Stimulated activated CD4-positive, alpha-beta T cell treated with anti-CD3 and anti-CD28 coated beads, Interleukin-12 subunit alpha, Interleukin-12 subunit beta, amount 100 ng/mL, for 24 hours (primary cell): ENCODE measurements at places on chromosomes 1 and 21.

DNA sequence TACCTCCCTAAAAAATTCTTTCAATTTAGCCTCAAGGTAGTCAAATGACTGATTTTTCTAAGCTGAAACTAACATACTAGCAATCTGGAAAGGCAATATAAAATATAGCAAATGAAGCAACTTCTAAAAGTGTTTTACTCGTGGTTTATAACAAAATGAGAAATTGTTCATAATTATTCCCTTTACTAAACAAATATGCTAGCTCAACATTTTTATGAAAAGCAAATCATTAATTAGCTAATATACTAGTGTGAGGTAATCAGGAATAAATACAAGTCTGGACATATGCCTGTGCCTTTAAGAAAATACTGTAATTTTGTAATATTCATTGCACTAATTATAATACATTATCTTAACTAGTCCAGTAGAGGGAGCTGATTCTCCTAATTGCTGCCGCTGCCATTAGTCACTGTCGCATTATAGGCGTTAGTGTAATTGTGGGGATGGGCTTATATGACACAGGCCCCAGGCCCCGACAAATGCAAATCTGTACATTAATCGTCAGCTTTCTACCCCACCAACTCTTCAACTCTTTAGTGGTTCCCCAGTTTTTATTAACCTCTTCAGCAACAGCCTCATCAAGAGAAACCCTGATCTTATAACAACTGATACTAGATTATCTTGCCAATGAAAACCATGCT lies 160.9 kb downstream of the GABPA start:
- DNase-seq = no peak

DNA sequence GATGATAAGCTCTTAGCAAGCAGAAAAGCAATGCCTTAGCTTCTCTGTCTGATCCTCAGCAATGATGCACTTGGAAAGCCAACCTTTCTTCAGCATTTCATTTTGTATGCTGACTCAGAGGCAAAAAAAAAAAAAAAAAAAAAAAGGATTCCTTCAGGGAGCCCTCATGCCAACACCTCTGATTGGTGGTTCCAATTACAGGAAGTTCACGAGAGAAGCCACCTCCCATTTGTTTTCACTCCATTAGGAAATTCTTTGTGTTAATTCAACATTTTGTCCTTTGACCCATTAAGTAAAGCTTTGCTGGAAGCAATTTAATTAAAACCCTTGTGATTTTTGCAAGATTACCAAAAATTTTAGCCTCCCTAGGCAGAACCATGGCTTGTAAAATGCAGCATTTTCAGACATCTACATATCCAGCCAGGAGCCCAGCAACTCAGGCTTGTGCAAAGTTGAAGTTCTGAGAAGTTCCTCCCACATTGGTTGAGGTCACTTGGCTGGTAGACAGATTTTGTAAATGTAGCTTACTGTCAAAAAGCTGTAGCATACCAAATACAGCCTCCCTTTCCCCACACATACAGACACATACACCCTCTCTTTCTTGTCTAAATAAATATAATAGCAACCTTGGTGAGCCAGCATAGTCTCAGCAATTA lies 27.1 kb upstream of the VTCN1 start:
- no peak for DNase-seq

- no peak for DNase-seq
These were observed 861 bp upstream of the DRAXIN start for GRCh38 chr1:11690397-11691301.

DNA sequence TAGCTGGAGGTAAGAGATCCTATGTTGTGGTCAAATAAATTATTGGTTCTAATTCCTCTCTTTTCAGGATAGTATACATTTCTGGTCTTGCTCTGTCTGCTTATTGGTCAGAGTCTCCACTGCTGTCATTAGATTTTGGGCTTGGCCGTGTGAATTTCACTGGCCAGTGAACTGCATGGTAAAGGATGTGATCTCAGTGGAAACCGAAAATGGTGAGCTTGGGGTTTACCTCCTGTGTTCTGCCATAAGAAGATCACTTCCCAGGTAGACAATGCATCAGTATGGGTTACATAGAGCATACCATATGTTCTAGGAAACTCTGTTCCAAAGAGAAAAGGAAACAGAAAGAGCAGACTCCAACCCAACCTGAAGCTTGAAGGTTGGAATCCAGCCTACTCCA lies 1123.3 kb upstream of the B3GALT2 start:
- DNase-seq = no peak

- DNase-seq = peak; percentile 22
These were observed 1.0 kb downstream of the GALNT2 start for GRCh38 chr1:230067871-230068620.

GRCh38 chr1:20082772-20083171 lies 12.8 kb downstream of the PLA2G5 start:
- no peak for DNase-seq

DNA sequence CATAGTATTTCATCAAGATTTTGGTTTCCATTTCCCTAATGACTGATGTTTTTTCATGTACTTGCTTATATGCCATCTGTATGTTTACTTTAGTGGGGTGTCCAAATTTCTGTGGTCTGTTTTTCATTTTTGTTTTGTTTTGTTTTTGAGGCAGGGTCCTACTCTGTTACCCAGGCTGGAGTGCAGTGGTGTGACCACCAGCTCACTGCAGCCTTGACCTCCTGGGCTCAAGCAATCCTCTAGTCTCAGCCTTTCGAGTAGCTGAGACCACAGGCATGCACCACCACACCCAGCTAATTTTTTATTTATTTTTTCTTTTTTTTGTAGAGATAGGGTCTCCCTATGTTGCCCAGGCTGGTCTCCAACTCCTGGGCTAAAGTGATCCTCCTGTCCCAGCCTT lies 378.0 kb upstream of the VAMP3 start:
- no peak for DNase-seq

- DNase-seq = no peak
These were observed 285.2 kb upstream of the NEGR1 start for GRCh38 chr1:72567521-72567920.

GRCh38 chr1:178055093-178055492 lies 38.8 kb upstream of the RASAL2 start:
- no peak for DNase-seq

DNA sequence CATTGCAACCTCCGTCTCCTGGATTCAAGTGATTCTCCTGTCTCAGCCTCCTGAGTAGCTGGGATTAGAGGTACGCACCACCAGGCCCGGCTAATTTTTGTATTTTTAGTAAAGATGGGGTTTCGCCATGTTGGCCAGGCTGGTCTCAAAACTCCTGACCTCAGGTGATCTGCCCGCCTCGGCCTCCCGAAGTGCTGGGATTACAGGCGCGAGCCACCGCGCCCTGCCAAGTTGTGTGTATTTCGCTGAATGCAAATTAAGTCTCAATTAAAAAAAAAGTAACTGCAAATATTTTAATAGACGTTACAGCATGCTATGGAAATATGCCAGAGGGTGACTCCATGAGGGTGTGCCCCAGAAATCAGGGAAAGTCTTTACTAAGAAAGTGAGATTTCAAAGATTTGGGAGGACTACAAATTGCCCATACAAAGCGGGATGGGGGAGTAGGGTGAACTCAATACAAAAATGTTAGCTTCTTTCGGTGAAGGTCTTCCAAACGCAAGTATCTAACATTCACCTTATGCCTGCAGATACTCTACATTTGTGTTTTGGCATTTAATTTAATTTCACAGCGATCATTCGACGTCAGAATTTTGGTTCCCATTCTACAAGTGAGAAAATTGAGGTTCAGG lies 85.6 kb downstream of the NKAIN1 start:
- DNase-seq = no peak

GRCh38 chr21:45264146-45264911 lies 23.4 kb downstream of the POFUT2 start:
- no peak for DNase-seq

DNA sequence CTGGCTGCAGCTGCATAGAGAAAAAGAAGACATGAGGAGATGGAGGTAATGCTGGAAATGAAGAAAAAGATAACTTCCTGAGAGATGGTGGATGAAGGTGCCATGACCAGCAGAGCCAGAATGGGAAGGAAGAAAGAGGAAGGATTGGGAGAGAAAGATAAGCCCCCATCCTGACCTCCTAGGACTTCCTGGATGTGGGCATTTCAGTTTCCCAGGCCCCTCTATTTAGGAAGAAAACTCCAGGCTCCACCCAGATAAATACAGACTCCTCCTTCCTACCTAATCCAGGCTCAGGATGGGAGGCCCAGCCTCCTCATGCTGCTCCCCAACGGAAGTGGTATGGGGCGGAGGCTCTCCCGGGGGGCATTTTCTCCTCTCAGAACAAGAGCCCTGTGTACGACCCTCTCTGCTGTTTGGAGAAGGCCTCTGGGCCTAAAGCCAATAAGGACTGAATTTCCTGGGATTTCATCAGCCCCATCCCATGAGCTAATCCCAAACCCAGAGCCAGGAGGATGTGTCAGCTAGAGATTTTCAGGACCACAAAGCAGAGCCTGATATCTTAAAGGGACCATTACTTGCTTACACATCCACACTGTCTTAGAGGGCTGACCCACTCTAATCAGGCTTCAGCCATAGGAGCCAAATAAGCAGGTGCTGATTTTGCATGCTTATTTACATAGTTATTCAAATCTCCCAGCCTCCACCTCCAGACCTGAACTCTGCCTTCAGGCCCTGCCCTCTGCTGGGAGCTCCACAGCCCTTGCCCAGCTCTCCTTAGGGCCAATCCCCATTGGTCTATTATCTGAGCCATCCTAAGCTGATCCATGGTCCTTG lies 5.1 kb upstream of the ARHGEF2 start:
- no peak for DNase-seq

DNA sequence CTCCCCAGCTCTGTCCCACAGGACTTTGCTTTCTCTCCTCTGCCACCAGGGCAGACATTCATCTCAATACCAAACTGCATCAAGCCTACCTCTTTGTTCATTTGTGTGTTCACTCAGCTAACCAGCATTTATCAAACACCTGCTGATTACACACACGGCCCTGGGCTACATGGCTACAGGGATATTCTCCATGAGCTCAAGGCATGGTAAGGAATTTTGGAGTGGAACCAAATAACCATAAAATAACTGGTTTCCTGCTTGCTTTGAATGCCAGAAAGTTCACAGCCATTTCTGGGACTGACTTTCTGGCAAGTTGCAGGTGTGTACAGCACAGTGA lies 54.6 kb downstream of the LDLRAD2 start:
- DNase-seq = no peak

DNA sequence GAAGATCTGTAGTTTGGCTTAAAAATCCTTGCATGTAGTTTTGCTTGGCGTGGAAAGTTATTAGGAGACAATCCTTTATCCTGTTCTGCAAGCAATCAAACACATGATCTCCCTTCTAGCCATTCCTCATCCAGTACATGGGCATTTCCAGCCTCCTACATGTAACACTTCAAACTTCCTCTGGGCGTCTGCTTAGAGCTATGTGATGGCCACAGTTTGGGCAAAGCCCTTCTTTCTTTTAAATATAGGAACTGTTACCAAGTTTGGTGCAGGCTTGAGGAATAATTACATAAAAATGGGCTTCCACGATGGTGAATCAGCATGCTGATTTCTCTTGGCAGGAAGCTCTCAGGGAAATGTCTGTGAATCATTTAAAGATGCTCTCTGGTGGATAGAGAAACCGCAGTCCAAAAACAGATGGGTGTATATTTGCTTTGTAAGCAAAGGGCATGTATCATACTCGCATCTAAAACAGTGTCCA lies 176.9 kb upstream of the FMN2 start:
- DNase-seq = no peak

GRCh38 chr1:219495737-219496408 lies 117.0 kb downstream of the ZC3H11B start:
- no peak for DNase-seq

- no peak for DNase-seq
These were observed 20.6 kb downstream of the PGBD2 start for GRCh38 chr1:248926401-248927182.

DNA sequence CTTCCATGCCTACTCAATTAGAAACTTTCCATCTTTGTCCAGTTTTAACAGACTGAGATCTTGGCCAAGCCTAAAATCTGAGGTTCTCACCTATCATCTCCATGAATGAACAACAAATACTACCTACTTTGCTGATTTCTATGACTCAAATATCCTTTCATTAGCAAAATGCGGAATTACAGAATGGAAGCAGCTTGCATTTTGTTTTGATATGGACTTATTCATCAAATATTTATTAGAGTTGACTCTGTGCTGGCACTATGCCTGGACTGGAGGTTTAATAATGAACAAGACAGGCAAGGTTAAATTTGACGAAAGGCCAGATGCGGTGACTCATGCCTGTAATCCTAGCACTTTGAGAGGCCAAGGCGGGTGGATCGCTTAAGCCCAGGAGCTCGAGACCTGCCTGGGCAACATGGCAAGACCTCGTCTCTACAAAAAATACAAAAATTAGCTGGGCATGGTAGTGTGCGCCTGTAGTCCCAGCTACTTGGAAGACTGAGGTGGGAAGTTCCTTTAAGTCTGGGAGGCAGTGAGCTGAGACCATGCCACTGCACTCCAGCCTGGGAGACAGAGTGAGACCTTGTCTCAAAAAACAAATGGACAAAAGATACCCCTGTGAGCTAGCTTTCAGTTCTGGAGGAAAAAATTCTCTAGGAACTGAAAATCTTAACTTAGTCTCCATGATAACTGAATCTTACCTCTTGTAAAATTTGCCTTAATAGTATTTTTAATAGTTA lies 29.4 kb upstream of the SOD1 start:
- DNase-seq = no peak

DNA sequence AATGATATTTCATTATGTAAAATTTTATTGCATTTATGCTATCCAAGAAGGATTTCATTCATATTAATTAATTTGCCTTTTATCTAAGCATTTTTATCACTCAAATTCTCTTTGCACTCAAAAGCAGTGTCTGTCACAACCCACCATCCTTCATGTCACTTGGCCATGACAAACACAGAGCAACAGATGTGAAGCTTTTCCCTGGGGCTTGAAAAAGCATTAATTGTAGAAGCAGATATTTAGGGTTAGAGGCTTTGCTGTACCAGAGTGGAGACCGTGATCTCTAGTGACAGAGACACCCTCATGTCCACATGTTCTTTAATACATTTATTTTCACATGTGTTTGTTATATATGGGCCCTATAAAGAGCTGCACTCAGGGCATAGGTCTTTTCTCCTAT lies 230.5 kb downstream of the SPATA17 start:
- no peak for DNase-seq
